Activated CD8-positive, alpha-beta T cell treated with anti-CD3 and anti-CD28 coated beads for 36 hours (primary cell): ENCODE measurements at places on chromosomes 6 and 20. TPM values are rescaled to one million over a fixed set of nuclear protein-coding genes. Genes with fewer than 3 reads are reported as not detected.

DNA sequence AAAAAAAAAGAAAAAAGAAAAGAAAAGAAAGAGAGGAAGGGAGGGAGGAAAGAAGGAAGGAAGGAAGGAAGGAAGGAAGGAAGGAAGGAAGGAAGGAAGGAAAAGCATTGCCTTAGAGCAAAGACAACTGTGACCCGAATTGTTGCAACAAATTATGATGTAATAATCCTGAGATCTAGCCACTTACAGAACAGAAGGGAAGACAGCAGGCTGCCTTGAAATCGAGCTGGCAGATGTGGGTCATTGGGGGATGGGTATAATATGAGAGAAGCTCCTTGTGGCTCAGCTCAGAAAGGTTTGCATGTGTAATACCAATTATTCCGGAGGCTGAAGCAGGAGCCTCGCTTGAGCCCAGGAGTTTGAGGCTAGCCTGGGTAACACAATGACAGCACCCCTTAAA lies 208.1 kb upstream of the PROKR2 start:
- H3K4me3 ChIP-seq = no peak overlapping the region
- no peaks in the 10 kb centered on the region for H3K27me3 ChIP-seq
- no peak overlapping the region for H3K27ac ChIP-seq
- no peak for DNase-seq

DNA sequence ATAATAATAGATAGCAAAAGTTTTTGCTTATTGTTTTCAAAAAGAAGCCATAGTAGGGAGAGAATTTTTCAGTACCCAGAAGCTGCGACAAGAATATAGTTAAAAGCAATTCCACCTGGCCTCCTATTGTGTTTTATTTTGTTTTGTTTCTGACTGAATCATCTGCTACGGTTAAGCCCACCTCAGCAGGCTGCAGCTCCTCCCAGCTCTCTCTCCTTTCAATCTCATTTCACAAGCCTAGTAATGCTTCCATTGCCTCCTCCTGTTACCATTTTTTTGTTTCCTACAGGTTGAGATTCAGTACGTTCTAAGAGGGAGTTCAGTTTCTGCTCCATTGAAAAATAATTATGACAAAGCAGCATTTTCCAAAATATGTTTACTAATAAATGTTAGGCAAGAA lies 77.9 kb downstream of the PCSK2 start:
- no peak overlapping the region for H3K27ac ChIP-seq
- H3K36me3 ChIP-seq = no peaks in the 10 kb centered on the region
- H3K27me3 ChIP-seq = no peaks in the 10 kb centered on the region

DNA sequence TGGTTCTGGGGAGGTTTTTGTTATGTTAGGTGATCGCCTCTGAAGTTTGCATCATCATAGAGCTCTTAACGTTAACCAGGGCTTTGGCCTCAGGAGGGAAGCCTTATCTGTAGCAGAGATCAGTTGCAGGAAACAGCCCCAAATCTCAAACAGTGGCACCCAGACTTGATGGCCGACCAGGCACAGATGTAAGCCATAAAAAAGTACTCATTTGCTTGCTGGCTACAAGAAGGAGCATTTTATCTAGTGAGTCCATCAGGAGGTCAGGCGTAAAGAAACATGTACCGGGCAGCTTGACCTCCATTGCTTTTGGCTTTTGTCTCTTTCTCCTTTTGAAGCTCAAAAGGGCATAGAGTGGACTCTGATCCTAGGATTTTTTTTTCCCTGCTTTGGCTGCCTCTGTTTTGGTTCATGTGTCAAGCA lies 122.3 kb downstream of the CCDC170 start:
- DNase-seq = no peak
- no peaks in the 10 kb centered on the region for H3K36me3 ChIP-seq
- H3K27ac ChIP-seq = no peak overlapping the region
- no peak overlapping the region for H3K4me3 ChIP-seq

The ZNF133 gene
- total RNA-seq = 8.0 TPM

DNA sequence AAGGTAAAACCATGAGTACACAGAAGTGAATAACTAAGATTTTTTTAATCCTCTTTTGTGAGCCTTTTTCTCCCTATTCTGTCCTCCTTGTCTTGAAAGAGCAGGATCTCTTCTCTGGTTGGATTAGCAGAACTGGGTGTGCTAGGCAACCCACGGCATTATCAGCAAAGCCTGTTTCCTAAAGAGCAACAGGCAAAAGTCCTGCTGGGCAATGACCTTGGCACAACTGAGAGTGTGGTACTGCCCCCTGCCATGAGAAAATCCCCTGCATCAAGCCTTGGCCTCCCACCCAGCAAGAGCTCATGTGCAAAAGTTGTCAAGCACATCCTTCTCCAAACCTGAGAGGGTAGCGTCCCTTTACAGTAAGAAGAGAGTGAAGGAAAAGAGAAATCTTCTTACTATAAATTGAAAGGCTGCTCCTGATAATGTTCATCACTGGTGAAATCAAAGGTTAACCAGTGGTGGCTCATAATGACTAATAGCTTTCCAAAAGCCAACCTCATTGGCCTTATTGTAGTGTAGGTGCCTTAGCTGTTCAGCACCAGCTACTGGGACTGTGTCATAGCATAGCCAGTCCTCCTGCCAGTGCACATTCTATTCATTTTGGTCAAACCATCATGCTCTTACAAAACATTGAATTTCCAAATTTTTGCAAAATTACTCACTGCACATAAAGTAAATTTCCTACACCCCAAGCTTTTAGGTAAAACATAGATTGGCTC lies 17.1 kb downstream of the KIF6 start:
- DNase-seq = no peak
- no peaks in the 10 kb centered on the region for H3K36me3 ChIP-seq
- H3K27ac ChIP-seq = no peak overlapping the region
- H3K27me3 ChIP-seq = peaks cover 7% of the 10 kb centered on the region
- H3K4me1 ChIP-seq = no peaks in the 10 kb centered on the region

DNA sequence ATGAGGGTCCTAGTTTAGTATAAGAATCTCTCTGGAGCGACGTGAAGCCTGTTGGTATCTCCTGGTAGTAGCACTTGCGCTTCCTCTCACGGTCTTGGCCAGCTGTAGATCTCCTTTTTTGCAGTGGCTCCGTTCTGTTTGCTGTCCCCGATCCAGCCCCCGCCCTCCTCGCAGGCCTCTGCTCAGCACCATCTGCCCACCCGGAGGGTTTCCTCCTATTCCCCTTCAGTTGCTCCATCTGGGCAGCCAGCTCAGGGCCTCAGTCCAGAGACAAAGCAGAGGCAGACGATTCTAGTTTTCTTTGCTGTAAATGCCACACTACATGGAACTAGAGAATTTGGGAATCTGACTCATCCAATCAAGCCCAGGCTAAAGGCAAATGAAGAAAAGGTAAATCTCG lies 126.6 kb downstream of the TIAM2 start:
- no peak overlapping the region for H3K4me3 ChIP-seq
- H3K4me1 ChIP-seq = peaks cover 21% of the 10 kb centered on the region
- no peak for DNase-seq
- no peaks in the 10 kb centered on the region for H3K27me3 ChIP-seq
- H3K36me3 ChIP-seq = peaks cover 1% of the 10 kb centered on the region

DNA sequence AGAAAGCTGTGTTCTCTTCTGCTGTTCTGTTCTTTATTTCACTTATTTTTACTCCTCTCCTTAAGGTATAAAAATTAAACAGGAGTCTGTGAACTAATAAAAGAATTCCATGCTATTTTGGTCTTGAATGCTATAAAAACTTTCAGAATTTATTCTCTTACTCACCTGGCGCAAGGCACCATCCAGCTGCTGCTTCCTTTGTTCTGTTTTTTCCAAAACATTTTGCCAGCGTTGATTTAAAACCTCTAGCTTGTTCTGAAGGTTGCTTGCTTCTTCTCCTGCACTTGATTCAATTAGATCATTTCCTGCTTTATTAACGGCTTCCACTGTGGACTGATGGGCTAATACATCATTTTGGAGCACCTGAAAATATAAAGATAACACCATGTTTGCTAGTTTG lies 145.0 kb downstream of the DST start:
- DNase-seq = no peak
- H3K36me3 ChIP-seq = no peaks in the 10 kb centered on the region
- no peak overlapping the region for H3K4me3 ChIP-seq
- no peaks in the 10 kb centered on the region for H3K27me3 ChIP-seq
- H3K4me1 ChIP-seq = no peaks in the 10 kb centered on the region

The CAP2 gene
- total RNA-seq = not detected

DNA sequence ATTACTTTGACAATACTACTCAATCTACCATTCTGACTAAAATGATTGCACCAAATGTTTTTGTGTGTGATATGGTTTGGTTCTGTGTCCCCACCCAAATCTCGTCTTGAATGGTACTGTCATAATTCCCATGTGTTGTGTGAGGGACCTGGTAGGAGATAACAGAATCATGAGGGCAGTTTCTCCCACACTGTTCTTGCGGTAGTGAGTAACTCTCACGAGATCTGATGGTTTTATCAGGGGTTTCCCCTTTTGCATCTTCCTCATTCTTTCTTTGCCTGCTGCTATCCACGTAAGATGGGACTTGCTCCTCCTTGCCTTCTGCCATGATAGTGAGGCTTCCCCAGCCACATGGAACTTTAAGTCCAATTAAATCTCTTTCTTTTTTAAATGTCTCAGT lies 20.8 kb downstream of the SYCP2 start:
- H3K4me3 ChIP-seq = no peak overlapping the region
- no peak for DNase-seq

The IFNGR1 gene
- 25.6 TPM for total RNA-seq

The GGTLC1 gene
- not detected for total RNA-seq

GRCh38 chr20:57244627-57245214 lies 21.7 kb downstream of the BMP7 start:
- H3K4me1 ChIP-seq = no peaks in the 10 kb centered on the region
- DNase-seq = no peak
- H3K27ac ChIP-seq = no peak overlapping the region
- no peak overlapping the region for H3K4me3 ChIP-seq
- H3K36me3 ChIP-seq = no peaks in the 10 kb centered on the region

The DACT2 gene
- not detected for total RNA-seq

DNA sequence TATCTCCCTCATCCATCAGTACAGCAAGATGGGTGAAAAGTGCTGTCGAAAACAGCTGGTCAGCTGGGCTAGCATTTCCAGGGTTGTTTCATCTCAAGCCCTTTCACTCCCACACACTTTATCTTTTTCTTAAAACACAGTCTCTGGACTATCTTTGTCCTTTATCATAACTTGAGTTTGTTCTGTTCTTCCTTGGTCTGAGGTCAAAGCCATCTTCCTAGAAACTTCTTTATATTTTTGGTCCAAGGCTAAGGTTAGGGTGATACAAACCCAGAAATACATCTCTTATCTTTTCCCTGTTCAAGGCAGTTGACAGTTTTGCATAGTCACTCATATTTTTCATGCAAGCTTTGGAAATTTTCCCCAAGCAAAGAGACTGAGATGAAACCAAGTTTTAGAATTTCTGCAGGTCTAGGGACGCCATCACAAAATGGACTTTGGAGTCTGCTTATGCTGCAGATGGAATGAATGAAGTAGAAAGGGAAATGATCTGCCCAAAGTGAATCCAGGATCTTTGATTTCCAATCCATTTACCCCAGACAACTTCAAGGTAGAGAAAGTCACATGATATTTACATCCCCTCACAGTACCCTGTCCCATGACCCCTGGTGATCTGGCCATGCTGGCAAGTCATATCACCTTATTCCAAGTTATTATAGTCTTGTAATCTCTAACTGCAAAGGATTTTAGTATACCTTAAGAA lies 297.0 kb downstream of the ZNF217 start:
- H3K27ac ChIP-seq = no peak overlapping the region
- no peak overlapping the region for H3K4me3 ChIP-seq
- no peaks in the 10 kb centered on the region for H3K36me3 ChIP-seq
- H3K4me1 ChIP-seq = no peaks in the 10 kb centered on the region
- no peak for DNase-seq

DNA sequence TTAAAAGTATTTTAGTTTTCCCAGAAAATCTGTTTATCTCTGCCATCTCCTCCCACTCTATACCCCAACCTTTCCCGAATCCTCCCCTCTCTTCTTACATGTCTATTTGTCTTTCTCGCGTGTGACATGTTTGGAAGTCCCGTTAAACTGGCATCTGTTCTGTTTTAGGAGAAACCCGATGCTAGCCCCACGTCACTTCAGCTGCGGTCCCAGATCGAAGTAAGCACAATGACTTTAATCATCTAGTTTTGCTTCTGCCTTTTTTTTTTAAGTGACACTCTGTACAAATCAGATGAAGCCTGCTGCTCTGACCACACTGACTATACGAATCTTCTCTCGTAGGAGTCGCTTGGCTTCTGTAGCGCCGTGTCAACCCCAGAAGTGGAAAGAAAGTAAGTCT lies 97.4 kb downstream of the SASH1 start:
- H3K4me1 ChIP-seq = peaks cover 10% of the 10 kb centered on the region
- no peak for DNase-seq
- no peak overlapping the region for H3K4me3 ChIP-seq
- H3K27ac ChIP-seq = no peak overlapping the region
- H3K27me3 ChIP-seq = peaks cover 26% of the 10 kb centered on the region
- no peaks in the 10 kb centered on the region for H3K36me3 ChIP-seq

- no peaks in the 10 kb centered on the region for H3K36me3 ChIP-seq
- DNase-seq = no peak
- H3K27me3 ChIP-seq = peaks cover 3% of the 10 kb centered on the region
- H3K27ac ChIP-seq = no peak overlapping the region
- no peak overlapping the region for H3K4me3 ChIP-seq
These were observed 28.8 kb upstream of the ME1 start for GRCh38 chr6:83459663-83460062.

The NMBR gene
- not detected for total RNA-seq

GRCh38 chr6:155528335-155528734 lies 72.7 kb upstream of the NOX3 start:
- H3K4me3 ChIP-seq = no peak overlapping the region
- peaks cover 31% of the 10 kb centered on the region for H3K4me1 ChIP-seq
- no peak overlapping the region for H3K27ac ChIP-seq
- peaks cover 2% of the 10 kb centered on the region for H3K36me3 ChIP-seq
- H3K27me3 ChIP-seq = no peaks in the 10 kb centered on the region

- no peak for DNase-seq
- no peak overlapping the region for H3K4me3 ChIP-seq
- no peaks in the 10 kb centered on the region for H3K4me1 ChIP-seq
These were observed 72.5 kb downstream of the FLRT3 start for GRCh38 chr20:14264869-14265268.

DNA sequence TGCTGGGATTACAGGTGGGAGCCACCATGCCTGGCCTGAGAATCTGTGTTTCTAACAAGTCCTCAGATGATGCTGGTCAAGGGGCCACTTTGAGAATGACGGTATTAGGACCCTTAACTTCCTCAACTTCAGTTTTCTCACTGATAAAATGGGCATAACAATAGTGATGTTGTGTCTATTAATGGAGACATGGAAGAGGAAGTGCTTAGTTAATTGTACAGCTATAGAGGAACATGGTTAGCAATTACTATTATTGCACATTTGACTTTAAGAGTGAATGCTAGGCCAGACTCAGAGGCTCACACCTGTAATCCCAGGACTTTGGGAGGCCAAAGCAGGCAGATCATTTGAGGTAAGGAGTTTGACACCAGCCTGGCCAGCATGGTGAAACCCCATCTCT lies 12.7 kb downstream of the DPPA5 start:
- H3K27me3 ChIP-seq = no peaks in the 10 kb centered on the region
- no peaks in the 10 kb centered on the region for H3K4me1 ChIP-seq
- H3K4me3 ChIP-seq = no peak overlapping the region
- H3K36me3 ChIP-seq = no peaks in the 10 kb centered on the region
- DNase-seq = no peak
- H3K27ac ChIP-seq = no peak overlapping the region
